ENCODE measurements at places on chromosomes 16 and 17. TPM values are rescaled to one million over a fixed set of nuclear protein-coding genes. Genes with fewer than 3 reads are reported as not detected.

The USP22 gene
- 178 TPM for total RNA-seq

The SCN4A gene
- 0.83 TPM for total RNA-seq

The EVPLL gene
- not detected for total RNA-seq

DNA sequence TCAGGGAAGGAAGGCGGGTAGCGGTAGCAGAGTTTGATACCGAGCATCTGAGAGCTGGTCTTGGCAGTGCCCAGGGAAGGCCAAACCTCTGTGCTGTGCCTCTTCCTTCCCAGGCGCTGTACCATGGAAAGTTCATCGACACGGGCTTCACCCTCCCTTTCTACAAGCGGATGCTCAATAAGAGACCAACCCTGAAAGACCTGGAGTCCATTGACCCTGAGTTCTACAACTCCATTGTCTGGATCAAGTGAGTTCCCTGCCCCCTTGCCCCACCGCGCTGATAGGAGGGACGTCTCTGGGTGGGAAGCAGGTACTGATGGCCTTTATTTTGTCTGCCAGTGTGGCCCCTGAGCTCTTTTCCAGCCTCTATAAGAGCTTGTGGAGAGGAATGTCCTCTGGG, 15.4 kb upstream of the CLEC18A start:
- no peak for DNase-seq

DNA sequence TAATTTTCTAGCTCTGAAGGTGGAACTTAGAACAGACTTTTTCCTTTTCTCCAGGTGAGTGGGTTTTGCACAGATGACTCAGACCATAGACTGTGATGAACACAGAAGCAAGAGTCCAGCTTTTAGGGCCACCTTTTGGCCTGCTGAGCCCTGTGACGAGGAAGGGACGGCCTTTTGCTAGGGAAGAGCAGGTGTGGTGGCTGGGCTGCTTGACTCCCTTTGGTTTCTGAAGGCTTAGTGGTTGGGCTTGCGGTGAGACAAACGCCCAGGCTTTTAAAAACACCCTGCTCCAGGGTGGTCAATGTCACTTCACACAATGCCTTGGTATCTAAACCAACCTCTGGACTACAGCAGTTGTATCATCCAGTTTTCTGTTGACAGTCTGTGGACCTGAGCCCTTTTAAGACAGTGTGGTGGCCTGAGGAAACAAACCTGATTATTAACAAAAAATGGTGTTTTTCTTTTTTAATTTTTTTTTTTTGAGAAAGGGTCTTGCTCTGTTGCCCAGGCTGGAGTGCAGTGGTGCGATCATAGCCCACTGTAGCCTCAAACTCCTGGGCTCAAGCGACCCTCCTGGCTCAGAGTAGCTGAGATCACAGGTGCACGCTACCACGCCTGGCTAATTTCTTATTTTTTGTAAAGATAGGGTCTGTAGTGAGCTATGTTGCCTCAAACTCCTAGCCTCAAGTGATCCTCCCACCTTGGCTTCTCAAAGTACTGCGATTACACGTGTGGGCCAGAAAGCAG, 134.0 kb downstream of the SNX29 start:
- no peak for DNase-seq

DNA sequence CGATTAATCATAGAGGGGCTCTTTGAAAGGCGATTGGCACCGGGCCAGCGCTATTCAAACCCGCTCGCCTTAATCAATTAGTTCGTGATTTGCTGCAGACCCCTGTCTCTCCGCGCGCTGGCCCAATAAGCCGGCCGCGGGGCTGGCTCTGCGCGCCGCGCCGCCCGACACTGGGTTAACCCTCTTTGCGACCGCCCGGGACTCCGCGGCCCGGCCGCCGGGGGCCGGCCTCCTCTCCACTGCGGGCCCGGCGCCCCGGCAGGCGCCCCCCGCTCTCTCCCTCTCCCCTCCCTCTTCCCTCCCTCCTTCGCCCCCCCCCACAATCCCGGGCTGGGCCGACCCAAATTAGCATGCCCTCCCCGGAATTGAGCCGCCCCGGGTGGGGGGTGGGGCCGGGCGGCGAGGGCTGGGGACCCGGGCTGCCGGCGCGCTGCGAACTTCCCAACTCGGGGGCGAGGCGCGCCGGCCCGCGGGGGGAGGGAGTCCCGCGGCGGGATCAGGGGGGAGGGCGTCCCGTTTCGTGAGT, 428 bp upstream of the SALL1 start:
- DNase-seq, result peak; percentile 92

DNA sequence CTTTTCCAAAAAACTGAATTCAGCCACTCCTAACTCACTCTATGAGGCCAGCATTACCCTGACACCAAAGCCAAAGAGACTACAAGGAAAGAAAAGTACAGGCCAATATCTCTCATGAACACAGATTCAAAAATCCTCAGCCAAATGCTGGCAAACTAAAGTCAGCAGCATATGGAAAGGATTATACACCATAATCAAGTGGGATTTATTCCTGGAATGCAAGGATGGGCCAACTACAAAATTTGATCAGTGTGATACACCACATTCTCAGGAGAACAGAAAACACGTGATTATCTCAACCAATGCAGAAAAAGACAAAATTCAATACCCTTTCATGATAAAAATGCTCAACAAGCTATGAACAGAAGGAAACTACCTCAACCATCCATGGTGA, 7.7 kb upstream of the AATK start:
- DNase-seq, result no peak

Measured in fibroblast of lung (primary cell).